ENCODE measurements at places on chromosomes 11 and 22. TPM values are rescaled to one million over a fixed set of nuclear protein-coding genes. Genes with fewer than 3 reads are reported as not detected.

DNA sequence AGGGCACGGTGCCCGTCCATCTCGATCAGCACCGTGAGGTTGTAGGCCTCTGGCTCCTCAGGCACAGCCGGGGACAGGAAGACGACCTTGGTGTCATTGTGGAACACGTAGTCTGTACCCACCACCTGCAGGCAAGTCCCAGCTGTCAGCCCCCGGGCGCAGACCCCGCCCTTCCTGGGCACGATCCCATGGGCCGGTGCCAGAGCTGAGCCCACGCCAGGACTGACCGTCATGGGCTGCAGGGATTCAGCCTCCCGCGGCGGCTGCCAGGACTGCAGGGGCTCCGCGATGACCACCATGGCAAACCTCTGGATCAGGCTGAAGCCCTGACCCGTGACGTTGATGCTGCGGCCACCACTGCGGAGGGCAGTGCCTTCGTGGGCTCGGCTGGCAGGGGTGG, 11.8 kb upstream of the MAPK11 start:
- DNase-seq, result no peak

GRCh38 chr11:10597877-10598351, 29.4 kb upstream of the LYVE1 start:
- DNase-seq, result no peak

LGR4 gene
- 22.6 TPM for total RNA-seq

GRCh38 chr11:111077530-111078322, 167.8 kb upstream of the POU2AF2 start:
- DNase-seq, result no peak

SLC37A2 gene
- 1.2 TPM for total RNA-seq

DNA sequence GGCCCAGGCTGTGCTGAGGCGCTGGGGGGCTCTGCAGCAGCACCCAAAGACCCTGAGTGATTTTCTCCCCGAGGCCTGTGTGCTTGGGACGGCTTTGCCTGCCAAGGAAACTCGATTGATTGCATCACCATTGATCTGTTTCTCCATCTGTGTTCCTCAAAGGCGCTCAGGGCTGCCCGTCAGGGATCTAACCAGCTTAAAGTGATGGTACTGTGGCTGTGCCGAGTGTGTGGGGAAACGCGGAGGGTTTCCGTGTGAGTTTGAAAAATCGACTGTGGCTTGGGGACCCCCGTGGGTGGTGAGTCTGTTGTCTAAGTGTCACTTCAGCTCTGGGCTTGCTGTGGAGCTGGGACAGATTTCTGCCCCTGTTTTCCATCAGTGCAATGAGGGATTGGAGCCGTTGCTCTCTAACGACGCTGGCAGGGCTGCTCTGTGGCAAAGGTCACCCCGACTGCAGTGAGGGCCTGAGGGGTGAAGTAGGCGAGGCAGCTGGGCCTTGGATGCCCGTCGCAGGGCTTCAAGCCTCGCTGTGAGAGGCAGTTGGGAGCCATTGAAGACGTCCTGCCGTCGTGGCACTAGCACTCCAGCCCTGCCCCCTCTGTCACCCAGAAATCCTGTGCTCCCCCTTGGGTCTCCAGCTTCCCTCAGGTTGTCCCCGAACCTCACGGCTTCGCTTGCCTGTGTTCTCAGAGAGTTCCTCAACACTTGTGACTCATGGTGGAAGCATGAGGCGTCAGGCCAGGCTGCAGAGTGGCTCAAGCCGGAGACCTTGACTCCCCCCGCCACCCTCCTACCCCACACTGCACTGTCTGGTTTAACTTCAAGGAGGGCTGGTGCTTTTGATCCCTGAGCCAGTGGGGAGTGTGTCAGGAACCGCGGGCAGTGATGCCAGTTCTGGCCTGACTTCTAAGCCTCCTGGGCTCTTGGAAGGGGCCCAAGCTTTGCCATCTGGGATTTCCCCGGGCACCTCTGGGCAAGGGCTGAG, 21.8 kb downstream of the CACNA1I start:
- DNase-seq, result no peak

- no peak for DNase-seq
Observed at GRCh38 chr11:74171997-74172396, 908 bp downstream of the PPME1 start.

GRCh38 chr11:91173701-91174100, 950.9 kb upstream of the CHORDC1 start:
- no peak for DNase-seq

DNA sequence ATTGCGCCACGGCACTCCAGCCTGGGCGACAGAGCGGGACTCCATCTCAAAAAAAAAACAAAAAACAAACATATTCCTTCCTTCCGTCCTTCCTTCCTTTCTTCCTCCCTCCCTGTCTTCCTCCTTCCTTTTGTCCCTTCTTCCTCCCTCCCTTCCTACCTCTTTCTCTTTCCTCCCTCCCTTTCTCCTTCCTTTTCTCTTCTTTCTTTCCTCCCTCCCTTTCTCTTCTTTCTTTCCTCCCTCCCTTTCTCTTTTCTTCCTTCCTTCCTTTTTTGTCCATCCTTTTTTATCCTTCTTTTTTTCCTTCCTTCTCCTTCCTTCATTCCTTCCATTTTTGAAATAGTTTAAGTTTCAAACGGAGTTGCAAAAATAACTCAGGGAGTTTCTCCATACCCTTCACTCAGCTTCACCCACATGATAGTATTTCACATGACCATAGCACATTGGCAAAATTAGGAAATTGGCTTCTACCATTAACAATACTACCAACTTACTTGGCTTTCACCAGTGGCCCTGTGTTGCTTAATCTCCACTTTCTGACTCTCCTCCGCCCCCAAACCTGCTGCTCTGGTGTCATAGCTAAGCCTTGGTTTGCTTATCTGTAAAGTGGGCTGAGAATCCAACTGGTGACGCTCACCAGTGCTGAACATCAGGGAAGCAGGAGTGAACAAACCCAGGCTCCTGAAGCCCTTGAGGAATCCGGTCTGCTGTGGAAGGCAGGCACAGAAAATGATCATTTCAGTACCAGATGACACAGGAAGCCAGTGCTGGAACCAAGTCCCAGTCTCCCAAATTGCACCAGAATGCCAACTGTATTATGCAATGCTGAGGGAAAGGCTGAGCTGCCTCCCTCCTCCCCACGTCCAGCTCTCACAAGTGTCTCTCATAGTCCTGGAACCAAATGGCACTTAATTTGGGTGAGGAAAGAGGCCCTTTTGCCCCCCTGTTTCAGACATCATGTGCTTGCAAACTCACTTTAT, 17.2 kb upstream of the CRYBB3 start:
- DNase-seq, result no peak

GRCh38 chr22:31753005-31753633, 700 bp upstream of the DEPDC5 start:
- DNase-seq, result no peak

DNA sequence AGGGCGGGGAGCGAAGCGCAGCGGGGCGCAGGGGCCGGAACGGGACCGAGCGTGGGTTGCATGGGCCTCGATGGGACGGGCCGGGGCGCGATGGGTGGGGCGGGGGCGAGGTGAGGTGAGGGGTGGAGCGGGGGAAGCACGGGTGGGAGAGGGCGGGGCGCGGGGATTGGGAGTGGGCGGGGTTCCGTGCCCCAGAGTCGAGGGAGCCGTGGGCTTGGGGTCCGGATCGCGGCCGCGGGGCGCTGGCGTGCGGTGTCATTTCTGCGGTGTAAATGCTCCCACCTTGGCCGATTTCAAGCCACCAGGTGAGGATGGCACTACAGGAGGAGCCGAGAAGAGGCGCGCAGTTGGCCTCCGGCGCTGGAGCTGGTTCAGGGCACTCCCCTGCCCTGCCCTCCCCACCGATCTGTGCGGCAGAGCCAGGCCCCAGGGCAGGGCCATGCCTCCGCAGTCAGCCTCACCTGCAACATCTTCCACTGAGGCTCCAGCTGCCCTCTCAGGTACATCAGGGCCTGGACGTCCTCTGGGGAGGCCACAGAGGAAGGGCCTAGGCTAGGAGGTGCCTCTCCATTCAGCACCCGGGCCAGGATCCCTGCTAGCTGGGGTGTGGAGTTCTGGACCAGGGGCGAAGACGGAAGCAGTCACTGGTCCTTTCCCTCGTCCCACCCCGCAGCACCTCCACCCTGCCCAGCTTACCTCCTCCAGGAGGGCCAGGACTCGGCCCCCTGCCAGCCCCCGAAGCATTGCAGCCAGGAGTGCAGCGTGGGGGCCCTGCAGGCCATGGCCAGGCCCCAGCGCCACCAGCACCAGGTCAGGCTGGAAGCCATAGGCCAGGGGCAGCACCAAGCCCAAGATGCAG, 620 bp upstream of the TUBGCP6 start:
- no peak for DNase-seq

DNA sequence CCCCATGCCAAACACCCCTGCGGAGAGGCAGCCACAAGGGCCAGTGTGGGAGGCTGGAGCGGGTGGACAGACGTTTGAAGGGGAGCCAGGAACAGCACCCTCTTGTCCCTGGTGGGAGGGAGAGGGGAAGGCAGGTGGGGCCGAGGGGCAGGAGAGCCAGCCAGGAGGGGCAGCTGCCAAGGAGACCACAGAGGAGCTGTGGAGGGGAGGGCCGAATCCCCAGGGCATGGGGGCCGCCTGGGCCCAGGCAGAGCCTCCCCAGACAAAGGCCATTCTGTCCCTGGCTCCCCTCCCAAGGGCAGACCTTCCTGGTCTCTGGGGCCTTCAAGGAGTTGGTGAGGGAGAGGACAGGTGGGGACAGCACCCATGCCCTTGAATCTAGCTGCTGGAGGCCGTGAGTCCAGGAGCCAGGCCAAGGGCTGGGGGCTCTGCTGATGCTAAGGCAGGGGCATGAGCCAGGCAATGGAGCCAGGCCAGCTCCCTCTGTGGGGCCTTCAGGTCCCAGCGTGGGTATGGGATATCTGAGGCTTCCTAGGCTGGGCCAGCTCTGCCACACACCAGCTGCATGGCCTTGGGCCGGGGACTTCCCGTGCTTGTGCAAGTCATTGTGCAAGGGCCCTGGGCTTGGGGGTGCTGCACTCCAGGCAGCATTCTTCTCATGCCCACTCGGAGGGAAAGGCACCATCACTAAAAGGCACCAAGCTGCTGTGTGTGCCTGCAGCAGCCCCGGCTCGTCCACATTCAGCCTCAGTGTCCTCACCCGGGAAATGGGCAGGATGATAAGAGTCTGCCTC, 11.4 kb downstream of the EMID1 start:
- DNase-seq, result no peak

- DNase-seq, result no peak
Observed at GRCh38 chr11:106770489-106771085, 247.7 kb downstream of the GUCY1A2 start.

Measured in cardiac septum (tissue), 1 donor.